ENCODE measurements at places on chromosomes 12 and 14.

- no peak for DNase-seq
Observed at GRCh38 chr12:128857133-128857763, 4.0 kb downstream of the GLT1D1 start.

GRCh38 chr12:4215229-4216186 lies 58.1 kb upstream of the CCND2 start:
- peak; percentile 9 for DNase-seq

GRCh38 chr14:105448706-105449111 lies 25.9 kb upstream of the CRIP2 start:
- peak; percentile 16 for DNase-seq

GRCh38 chr12:130433411-130433810 lies 95.7 kb downstream of the PIWIL1 start:
- DNase-seq, result no peak

DNA sequence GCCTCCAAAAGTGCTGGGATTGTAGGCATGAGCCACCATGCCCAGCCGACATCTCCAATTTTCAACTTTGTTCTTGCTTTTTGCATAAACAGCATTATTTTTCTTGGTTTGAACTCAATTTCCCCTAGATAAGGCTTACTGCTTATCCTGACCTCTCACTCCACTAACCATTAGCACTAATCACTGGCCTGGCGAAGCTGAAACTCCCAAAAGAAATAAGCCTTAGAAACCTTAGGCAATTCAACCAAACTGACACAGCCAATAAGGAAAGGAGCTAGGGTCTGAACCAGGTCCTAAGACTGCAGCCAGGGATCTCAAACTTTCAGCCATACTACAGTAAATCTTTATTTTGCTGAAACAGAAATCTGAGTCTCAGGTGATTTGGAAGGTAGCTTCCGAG lies 448.0 kb downstream of the RMST start:
- no peak for DNase-seq

DNA sequence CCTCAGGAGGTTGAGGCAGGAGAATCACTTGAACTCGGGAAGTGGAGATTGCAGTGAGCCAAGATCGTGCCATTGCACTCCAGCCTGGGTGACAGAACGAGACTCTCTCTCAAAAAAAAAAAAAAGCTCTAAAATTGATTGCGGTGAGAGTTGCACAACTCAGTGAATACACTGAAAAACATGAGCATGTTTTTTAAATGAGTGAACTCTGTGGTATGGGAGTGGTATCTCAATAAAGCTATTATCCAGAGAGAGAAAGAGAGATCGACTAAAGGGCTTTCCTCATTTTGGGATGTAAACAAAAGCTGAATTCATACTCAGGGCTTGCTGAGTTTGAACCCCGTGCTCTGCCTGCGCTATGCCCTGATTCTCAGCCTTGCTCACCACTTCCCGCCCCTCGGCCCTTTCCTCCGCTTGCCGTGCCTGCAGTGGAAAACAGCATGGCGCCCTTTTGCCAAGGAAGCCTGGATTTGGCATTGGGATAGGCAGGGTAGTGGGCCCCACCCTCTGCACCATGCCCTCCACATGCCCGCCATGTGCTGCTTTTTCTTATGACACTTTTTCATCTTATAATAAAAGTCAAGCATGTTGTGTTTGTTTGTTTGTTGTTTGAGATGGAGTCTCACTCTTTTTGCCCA lies 102.5 kb downstream of the LGMN start:
- DNase-seq, result no peak

- DNase-seq, result no peak
Observed at GRCh38 chr14:67510121-67510520, 21.6 kb upstream of the TMEM229B start.

DNA sequence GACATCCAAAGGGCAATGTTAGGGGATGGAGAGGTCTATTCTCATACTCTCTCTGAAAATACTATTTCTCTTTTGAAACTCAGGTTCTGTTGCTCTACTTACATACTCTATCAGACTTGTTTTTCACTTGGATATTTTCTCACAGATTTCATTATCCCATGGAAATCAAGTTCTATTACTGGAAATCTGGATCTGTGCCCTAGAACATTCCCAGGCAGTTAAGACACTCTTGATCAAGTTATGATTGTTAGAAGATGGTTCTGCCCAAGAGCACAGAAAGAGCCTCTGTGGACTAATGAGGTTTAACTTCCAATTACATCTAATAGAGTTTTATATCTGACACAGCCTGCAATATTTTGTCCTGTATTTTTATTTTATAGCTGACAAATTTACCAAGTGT lies 591.0 kb upstream of the ATP2B1 start:
- no peak for DNase-seq

DNA sequence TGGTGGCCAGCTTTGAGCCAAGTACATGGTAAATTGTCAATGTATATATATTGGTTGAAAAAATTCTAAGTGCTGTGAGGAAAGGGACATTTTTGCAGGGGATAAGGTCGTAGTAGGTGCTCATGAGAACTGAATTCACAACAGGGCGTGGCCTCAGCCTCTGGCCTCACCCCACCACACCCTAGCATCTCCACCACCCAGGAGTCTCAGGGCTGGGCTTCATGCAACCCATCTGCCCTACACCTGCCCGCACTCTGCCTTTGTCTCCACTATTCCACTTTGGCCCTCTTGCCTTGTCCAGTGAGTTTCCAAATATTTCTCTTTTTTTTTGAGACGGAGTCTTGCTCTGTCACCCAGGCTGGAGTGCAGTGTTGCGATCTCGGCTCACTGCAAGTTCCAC lies 22.1 kb upstream of the AQP2 start:
- DNase-seq, result no peak

DNA sequence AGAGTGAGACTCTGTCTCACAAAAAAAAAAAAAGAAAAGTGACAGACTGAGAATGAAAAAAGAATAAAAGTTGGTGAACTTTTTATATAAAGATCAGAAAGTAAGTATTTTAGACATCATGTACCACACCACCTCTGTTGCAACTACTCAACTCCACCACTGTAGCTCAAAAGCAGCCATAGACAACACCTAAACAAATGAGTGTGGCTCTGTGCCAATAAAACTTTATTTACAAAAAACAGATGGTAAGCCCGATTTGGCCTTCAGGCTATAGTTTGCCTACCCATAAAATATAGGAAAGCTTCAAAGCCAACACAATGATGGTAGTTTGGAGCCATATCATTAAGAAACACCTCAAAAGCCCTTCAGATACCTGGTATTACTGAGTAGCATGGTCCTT lies 154.5 kb upstream of the FOXN3 start:
- no peak for DNase-seq

GRCh38 chr14:86357119-86357518 lies 827.2 kb downstream of the FLRT2 start:
- no peak for DNase-seq

DNA sequence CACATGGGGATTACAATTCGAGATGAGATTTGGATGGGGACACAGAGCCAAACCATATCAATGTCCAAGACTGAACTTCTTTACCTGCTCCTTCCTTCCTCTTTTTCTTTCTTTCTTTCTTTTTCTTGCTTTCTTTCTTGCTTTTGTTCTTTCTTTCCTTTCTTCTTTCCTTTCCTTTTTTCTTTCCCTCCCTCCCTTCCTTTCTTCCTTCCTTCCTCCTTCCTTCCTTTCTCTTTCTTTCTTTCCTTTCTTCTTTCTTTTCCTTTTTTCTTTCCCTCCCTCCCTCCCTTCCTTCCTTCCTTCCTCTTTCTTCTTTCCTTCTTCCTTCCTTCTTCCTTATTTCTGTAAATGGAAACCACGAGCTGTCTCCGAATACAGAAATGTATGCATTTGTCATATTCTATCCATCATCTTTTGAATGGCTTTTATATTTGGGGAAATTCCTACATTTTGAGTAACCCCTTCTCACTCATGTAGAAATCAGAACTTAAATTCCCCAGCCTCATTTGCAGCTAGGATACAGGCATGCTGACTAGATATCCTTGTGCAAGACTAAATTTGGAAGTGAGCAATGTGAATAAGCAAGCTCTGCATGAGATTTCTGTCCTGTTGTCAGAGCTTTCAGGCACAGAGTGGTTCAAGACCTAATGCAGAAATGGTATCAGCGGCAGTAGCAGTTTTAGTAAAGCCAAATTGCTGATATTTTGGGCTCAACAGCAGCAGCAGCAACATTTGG lies 11.5 kb downstream of the GPR33 start:
- DNase-seq, result no peak

- no peak for DNase-seq
Observed at GRCh38 chr14:53090853-53091252, 62.3 kb downstream of the DDHD1 start.

DNA sequence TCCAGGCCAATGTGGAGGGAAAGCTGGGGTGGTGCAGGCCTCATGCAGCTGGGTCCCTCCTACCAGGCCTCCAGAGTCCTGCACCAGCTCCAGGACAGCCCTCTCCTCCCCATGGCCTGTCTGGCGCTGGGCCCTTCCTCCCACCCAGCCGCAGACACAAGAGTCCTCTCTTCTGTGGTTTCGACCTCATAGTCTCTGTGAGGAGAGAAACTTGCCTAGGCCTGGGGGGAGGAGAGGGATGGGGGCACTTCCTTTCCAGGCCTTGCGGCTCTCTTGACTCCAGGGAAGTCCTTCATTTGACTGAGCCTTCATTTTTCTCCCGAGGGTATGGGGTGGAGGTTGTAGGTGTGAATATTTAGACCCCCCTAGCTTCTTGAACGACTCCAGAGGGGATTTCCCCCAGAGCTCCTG lies 2.3 kb downstream of the MMP14 start:
- no peak for DNase-seq

DNA sequence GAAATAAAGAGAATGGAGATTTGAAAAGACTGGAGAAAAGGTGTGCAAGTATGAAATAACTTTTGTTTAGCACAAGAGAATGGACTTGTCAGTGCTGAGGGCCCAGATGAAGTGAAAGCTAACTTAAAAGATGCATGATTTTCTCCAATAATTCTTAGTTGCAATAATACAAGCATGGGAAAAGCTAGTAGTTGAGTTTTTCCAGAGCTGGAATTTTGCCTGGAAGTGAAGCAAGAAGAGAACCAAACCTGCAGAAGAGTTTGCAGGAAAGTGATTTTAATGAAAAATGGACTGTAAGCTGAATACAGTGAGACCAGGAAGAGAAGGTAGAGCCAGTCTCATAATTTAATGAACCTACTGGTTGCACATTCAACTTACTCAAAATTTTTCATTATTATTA lies 69.3 kb upstream of the FSCB start:
- no peak for DNase-seq

DNA sequence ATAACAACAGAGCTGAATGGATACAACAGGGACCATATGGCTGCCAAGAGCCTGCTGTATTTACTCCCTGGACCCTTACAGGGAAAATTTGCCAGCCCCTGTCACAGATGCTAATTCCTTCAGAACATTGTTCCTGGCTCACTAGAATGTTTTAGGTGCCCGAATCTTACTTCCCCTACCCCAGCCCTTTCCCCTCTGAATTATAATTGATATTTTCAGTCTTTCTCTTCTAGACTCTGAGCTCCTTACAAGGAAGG lies 235.3 kb downstream of the KSR2 start:
- DNase-seq, result no peak

- DNase-seq, result peak; percentile 20
Observed at GRCh38 chr12:19971361-19972280, 396.7 kb upstream of the PDE3A start.

GRCh38 chr14:91354221-91354916 lies 63.3 kb downstream of the CCDC88C start:
- DNase-seq, result no peak

- DNase-seq, result no peak
Observed at GRCh38 chr12:124451637-124452243, 115.7 kb downstream of the NCOR2 start.

DNA sequence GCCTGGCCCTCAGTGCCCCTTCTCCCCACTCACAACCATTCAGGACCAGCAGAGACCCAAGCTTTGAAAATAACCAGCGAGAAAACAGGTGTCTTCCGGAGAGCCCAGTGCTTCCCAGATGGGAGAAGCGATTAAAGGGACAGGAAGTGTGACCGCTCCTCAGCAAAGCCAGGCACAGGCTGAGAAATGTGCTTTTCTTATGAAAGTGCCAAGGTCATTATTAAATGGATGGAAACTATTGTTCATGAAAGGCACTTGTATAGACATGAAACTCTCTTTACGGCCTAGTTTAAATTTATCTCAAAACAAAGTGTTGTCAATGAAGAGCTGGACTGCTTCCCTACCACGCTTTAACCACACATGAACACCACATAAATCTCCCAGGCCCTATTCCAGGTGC lies 210.4 kb downstream of the SPTSSA start:
- DNase-seq, result no peak

GRCh38 chr14:59566725-59567124 lies 9.9 kb downstream of the CCDC175 start:
- DNase-seq, result peak; percentile 43

- peak; percentile 31 for DNase-seq
Observed at GRCh38 chr12:105357162-105357691, 26.7 kb downstream of the C12orf75 start.

DNA sequence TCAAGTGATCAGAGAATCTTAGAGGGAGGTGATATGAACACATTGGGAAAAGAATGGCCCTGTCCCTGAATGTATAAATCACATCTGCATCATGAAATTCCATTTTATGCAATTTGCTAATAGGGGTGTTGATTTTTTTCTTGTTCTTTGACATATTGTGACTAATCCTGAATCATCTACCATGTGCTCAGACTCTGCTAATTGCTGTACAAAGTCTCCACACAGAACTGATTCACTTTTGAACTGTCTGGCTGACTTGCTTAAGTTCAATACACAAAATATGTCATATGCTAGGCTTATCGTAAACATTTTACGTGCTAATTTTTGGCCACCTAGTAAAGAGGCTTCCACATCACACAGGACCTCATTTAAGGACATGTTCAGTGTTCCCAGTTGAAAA lies 2.6 kb downstream of the TMEM132D start:
- no peak for DNase-seq

DNA sequence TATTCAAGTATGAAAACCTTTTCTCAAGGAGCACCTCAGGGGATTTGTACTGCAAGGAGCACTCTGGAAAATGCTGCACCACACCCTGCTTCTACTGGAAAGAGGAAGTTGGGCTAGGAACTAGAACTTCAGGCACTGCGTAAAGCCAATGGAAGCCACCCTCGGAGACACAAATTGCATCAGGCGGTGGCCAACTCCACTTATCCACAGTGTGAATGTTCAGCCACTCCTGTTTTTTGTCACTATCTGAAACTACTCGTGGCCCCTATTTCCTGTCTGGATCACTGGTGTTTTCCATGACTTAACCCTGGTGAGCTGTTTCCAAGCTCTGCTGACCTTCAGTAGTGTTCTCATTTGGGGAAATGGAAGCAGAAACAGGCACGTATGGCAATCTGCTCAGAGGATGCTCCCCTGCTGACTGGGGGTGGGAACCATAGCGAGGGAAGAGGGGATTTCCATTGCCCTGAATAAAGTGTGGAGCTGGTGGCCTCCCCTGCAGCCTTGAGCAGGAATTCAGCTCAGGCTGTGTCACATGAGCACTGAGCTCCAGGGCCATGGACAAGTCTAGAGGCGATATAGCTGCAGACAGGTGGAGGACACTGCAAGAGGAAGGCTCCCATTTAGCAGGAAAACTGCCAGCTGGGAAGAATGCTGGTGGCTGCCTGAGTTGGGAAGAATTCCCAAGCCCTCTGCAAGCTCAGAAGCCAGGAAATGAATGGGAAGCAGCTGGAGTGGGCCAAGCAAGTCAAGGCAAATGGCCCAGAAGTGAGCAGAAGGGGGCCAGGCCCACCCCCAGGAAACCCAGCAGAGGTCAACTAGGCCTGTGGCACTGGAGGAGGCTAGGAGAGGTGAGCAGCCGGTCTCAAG lies 50.5 kb upstream of the RAP1B start:
- DNase-seq, result no peak

Measured in LoVo (cell line).